Aorta (tissue), 5 donors: ENCODE measurements at places on chromosomes 2 and 18.

- no peak for DNase-seq
Observed at GRCh38 chr2:156837635-156838370, 401.6 kb downstream of the GPD2 start.

GRCh38 chr18:43275546-43275945 lies 1.7 kb downstream of the SYT4 start:
- DNase-seq: no peak

- DNase-seq: no peak
Observed at GRCh38 chr2:95303191-95303919, 6.2 kb downstream of the KCNIP3 start.

DNA sequence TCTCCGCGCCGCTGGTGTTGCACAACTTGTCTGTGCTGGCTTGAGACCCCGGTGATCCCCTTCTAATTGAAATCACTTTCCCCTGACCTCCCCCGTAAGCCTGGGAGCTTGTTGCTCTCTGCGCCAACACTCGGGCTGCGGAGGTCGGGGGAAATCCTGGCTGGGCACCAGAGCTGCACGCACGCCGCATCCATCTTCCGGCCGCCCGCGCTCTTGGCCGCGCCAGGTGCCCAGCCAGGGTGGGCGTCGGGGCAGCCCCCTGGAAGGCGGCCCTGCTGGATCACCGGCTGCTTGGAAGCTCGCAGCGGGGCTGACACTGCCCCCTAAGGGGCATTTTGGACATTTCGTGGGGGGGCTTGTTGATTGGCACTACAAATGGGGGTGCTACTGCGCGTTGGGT lies 280.3 kb upstream of the SKOR2 start:
- no peak for DNase-seq

GRCh38 chr2:33052361-33052735 lies 105.6 kb downstream of the LTBP1 start:
- DNase-seq: no peak

DNA sequence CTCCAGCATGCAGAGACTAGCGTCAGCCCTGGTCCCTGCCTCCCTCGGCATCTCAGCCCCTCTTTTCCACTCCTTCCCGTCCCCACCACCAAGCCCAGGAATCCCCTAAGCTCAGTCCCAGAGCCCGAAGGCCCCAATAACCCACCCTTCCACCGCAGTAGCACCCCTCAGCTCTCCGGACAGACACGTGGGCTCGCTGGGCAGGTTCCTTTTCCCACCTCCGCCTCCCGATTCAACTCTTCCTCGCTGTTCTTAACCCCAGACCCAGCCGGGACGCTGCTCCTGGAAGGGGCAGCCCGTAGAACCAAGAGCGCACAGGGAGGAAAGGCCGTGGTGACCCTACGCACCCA lies 1.4 kb downstream of the IHH start:
- no peak for DNase-seq

- no peak for DNase-seq
Observed at GRCh38 chr2:42191285-42192009, 22.3 kb downstream of the EML4 start.

DNA sequence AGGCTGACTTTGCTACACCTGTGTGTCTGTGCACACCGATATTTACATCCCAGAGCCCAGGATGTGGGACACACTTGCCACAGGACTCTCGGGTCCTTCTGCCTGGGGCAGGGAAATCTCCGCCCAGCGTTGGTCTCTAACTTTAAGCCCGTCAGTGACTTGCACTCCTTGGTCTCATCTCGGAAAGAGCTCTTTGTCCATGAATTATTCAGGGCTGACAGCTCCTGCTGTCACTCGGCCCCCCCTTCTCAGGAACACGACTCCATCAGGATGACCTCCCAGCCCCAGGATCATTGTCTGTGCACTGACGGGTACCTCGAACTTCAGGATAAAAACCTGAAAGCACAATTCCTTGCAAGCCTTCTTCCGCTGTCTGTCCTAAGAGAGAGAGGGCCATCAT lies 26.6 kb downstream of the PLB1 start:
- DNase-seq: no peak

GRCh38 chr2:230893338-230893737 lies 28.6 kb downstream of the ITM2C start:
- no peak for DNase-seq

GRCh38 chr2:220198896-220199295 lies 571.5 kb downstream of the SLC4A3 start:
- DNase-seq: no peak

GRCh38 chr2:148552675-148553331 lies 91.7 kb upstream of the EPC2 start:
- DNase-seq: no peak

GRCh38 chr2:198220763-198221610 lies 416.6 kb downstream of the PLCL1 start:
- no peak for DNase-seq

GRCh38 chr2:163735685-163736432 lies at the start of gene FIGN:
Gene FIGN, minus strand, starts transcription at chr2:163736008. Its CDS starts 1,081 bp downstream, at chr2:163734927.
- peak; percentile 93 for DNase-seq

DNA sequence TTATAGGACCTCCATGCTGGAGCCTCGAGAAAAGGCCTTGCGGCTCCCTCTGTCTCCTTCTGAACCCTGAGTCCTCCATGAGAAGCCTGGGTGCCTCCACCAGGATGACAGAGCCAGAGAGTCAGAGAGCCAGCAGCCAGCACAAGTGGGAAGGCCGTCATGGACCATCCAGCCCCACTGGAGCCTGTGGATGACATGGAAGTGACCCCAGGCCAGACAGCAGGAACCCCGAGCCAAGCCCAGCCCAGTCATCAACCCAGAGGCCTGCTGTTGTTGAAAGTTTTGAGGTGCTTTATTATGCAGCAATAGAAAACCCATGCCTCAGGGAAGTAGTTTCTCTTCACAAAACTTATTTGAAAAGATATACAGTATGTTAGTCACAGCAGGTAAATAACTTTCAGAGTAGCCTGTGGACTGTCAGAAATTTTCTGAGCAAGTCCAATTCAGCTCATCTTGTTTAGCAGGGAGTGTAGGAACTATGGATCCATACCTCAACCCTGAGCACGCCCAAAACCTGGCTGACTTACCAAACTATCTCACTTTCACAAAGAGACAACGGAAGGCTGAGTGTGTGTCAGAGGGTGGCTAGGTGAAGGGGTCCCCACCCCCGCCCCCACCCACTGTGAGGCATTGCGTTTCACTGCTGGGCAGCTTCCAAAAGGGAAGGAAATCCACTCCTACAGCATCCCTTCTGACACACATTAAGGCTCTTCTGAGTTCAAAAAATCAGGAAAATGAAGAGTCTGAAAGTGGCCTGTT lies 79.9 kb upstream of the NDUFV2 start:
- no peak for DNase-seq

- no peak for DNase-seq
Observed at GRCh38 chr2:63865159-63865799, 23.6 kb downstream of the UGP2 start.

GRCh38 chr2:95069465-95069864 lies 44.0 kb downstream of the MAL start:
- no peak for DNase-seq

DNA sequence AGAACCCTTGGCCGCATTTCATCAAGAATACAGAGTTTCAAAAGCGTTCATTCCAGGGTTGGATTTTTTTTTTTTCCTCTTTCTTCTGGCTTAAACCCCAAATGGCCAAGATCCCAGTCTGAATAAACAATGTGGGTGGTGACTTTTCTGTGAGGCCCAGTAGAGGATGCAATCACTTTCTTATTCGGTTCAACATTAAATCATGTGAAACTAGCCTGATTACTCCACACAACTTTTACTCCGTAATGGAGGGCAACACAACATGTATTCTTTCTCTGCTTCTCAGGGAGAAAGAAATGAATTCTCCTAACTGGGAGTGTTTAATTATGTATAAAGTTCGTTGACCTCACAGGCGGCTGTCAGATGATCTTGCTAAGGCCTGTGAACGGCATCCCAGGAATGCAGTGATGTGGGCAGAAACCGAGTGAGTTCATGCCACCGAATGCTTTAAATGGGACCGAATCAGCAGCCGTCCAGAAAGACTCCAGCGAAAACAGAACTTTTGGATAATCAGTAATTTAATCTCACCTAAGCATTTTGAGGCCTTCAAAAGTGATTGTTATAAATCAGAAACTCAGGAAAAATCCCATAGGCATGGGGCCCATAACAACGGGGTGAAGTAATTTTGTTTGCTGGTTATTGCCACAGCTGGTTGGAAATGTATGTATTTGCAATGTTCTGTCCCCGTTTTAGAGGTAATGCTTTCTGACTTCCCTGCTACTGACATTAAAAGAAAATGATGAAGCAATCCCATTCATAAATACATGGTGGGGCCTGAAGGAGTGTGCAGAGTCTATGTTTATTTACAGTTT lies 81.5 kb downstream of the BCL2 start:
- DNase-seq: peak; percentile 70

DNA sequence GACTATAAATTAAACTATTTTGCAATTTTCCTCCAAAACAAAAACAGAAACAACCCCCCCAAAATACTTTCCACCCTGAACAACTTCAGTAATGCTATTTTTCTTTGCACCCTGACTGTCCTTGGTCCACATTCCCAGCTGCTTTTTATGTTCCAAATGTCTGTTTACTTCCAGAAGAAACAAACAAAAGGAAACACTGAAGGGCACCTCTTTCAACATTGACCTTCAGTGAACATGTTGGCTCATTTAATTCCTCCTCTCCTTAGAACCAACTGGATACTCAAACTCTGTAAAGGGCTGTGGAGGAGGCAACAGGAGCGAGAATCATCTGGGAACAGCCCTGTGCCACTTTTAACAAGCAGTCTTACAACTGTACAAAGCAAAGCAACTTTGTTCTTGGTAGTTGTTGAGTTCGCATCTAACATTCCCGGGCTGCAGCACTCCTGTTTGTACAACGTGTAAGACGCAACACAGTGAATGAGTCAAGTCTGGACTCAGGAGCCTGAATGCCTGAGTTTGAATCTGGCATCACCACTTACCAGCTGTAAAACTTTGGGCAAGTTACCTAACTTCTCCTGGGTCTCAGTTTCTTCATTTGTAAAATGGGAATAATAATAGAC lies 111.4 kb upstream of the GATA6 start:
- DNase-seq: no peak

DNA sequence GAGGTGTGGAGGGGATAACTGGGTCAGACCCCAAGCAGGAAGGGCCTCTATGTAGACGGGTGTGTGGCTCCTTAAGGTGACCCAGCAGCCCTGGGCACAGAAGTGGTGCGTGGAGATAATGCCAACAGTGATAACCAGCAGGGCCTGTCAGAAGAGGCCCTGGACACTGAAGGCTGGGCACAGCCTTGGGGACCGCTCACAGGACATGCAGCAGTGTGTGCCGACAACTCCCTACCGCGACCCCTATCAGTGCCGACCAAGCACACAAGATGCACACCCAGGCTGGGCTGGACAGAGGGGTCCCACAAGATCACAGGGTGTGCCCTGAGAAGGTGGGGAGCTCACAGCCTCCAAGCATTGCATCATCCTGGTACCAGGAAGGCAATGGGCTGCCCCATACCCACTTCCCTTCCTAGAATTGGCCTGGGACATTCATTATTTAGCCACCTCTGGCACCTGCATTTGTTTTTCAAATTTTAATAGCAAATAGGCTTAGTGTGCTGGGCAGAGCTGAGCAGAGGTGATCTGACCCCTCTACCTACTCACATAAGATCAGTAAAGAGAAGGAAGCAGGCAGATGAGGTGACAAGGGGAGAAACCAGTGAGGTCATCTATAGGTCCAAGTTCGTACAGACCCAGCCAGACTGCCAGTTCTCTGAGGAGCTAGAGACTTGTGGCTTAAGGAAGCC lies 55.2 kb downstream of the BCL11A start:
- DNase-seq: no peak

- no peak for DNase-seq
Observed at GRCh38 chr2:29463181-29463900, 348.1 kb downstream of the CLIP4 start.

GRCh38 chr18:55309249-55309648 lies 278.7 kb downstream of the TCF4 start:
- no peak for DNase-seq

DNA sequence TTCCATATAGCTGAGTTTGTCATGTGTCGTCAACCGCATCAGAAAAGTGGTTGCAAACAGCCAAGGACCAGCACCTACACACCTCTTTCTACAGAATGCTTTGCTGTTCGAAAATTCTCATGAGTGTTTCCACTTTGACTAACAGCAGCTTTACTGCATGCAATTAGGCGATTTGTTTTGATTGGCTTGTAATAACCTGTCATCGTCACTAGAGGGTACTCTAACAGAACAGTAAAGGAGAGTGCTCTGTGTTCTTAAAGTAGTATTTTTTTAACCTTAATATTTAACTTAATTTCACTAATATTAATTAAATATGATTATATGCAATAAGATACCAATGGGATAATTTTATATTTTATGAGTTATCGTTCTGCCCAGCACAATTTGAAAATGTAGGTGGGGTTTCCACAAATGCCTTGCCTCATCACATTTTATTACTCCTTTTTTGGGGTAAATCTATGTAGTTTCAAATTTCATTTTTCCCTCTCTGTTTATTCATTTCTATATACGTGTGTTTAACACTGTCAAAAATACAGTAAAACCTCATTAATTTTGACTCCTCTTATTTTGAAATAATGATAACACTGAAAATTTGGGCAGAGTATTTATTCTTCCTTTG lies 502.2 kb downstream of the NRXN1 start:
- DNase-seq: no peak

DNA sequence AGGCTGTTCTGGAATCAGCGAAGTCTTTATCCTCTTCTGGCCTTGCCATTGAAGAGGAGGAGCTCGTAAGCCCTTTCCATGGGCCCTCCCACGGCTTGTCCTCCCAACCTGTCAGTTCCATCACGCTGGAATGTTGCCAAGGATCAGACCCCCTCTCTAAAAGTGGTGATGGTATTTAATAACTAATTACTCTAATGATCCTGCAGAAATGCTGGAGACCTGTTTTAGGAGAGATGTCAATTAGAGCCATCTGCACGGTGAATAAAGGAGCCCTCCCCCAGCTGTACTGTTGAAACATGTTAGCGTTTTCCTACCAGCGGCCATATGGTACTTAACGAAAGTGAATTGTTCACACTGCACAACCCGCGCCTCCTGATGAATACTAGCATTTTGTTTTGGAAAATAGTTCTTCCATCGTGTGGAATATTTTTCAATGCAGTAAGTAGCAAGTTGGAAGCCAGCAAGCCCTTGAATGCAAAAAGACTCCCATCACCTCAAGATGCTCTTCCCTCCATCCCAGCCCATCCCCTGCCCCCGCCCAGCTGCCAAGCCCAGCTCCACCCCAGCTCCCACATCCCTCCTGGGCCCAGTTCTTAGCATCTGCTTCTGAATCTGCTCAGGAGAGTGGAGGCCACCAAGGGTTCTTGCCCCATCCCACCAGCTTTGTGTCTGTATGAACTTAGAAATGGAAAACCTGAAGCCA lies 145.4 kb downstream of the KLHL29 start:
- DNase-seq: no peak

- no peak for DNase-seq
Observed at GRCh38 chr2:241157841-241158545, 7.7 kb downstream of the PPP1R7 start.

GRCh38 chr2:49367003-49367402 lies 212.7 kb upstream of the FSHR start:
- DNase-seq: no peak
